ENCODE measurements at places on chromosomes 4 and X.

DNA sequence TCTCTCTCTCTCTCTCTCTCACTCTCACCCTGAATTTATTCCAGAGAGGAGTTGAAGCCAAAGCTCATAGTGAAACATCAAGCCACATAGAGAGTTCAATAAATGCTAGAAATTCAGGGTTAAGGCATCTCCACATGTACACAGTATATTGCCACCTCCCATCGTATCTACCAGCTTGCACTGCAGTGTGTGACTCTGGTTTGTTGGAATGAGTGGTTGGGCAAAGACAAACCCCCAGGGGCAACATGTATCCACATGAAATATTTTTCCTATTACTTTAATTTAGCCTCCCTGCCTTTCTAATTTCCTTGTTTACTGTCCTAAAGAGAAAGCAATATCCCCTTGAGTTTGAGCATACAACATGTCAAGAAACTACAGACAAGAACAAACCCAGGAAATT, 247.3 kb downstream of the SPATA18 start:
- DNase-seq: no peak

DNA sequence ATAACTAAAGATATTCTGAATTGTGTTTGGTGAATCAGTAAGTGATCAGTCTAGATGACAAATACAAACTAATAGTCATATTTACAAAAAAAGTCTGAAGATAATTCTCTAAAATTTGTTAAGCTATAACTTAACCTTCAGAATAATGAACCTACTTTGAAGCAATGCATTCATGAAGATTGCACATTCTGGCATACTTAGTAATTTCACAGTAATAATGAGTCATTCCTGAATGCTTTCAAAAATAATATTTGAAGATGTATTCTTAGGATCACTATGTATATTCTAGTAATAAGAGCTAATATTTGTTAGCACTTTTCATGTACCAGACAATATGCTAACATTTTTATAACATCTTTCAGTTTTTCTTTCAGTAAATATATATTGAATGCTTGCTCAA, 756.7 kb upstream of the SLIT2 start:
- DNase-seq: no peak

- DNase-seq: no peak
Observed at GRCh38 chr4:75099321-75099720, 166.4 kb downstream of the PARM1 start.

DNA sequence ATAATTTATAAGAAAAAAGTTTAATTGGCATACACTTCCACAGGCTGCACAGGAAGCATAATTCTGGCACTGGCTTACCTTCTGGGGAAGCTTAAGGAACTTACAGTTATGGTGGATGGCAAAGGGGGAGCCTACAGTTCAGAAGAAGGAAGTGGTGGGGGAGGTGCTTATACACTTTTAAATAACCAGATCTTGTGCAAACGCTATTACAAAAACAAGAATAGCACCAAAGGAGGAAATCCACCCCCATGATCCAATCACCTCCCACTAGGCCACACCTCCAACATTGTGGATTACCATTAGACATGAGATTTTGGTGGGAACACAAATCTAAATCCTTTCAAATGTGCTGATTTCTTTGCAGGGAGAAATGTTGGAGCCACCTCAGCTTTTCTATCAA, 287.7 kb downstream of the CPXCR1 start:
- DNase-seq: no peak
